Progenitor cell of endocrine pancreas (in vitro differentiated cells): ENCODE measurements at places on chromosomes 13 and 19.

DNA sequence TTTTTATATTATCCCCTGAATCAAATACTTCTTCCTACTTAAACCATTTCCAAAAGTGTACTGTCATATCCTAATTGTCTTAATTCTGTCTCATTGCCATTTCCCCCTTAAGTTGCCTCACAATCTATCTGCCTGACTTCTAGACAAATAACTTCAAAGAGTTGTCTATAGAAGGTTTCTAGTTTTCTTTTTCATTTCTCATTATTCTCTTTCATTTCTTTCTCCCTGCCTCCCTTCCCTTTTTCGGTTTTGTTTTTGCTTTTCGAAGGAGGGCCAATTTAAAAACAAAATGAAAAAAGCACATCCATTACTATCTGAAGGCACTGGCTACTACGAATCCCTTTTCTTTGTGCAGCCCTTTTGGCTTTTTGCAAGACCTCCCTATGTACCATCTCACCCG lies 367.2 kb downstream of the DNAJC15 start:
- no peak for DNase-seq

DNA sequence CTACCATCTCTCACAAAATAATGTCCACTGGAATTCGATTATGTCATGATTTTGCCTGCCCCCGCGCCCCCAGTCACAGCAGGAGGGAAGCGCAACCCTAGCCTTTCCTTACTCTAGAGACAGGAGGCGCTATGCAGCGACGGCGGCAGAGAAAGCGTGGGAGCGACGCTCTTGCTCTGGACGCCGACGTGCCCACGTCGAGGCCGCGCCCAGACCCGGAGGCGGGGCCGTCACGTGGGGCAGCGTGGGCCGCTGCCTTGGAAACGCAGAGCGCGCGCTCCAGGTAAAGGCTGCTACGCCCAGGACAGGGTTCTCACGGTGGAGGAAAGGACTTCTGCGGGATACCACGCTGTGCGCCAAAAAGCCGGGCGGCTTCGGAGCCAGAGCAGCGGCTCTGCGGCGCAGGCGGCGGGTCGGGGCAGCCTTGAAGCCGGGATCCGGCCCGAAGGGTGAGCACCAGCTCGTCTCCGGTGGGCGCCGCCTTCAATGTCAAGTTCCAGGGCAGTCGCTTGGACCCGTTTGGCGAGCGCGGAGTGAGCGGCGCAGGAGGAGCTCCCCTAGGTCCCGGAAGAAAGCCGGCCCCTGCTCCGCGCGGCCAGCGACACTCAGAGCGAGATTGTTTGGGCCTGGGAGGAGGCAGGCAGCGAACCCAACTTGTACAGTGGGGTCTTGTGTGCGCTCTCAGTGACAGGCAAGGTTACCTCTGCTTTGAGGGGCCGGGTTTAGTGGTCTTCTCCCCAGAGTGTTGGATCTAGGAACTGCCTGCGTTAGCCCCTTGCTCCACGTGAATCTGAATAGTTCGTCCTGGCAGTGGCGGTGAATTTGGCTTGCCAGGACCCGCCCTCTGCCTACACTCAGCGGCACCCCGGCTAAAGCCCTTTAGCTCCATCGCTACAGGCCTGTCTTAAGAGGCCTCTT lies 121.7 kb downstream of the MRPL57 start:
- DNase-seq = peak; percentile 76

GRCh38 chr13:101473458-101473857 lies 21.0 kb downstream of the ITGBL1 start:
- DNase-seq = no peak

DNA sequence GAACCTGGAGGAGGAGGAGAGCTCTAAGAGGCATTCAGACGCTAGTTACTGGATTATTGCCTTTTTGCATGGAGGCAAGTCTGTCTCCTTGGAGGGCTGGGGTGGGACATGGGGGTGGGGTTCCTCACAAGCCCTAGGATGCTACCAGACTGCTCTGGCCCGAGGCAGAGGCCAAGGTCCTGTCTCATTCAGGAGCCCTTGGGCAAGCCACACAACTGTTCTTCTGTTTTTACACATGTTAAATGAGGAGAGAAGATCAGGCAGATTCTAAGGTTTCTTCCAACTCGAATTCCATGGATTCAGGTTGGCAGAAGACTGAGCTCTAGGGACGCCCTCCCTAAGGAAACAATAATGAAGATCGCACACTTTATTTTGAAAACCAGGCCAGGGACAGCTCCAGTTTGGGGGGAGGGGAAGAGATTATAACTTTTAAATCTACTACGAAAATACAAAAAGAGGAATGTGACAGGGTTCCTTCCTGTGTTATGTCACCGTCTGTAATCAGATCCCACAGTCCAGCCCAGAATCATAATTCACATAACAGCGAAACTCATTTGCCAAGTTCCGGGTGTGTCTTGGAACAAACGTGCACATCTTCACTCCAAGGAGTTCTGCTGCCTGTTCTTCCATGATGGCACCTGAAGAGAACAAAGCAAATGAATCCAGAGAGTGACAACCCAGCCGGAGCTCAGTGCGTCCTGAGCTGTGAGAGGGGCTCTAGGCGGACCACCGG lies 25.2 kb downstream of the IL17D start:
- DNase-seq = no peak

DNA sequence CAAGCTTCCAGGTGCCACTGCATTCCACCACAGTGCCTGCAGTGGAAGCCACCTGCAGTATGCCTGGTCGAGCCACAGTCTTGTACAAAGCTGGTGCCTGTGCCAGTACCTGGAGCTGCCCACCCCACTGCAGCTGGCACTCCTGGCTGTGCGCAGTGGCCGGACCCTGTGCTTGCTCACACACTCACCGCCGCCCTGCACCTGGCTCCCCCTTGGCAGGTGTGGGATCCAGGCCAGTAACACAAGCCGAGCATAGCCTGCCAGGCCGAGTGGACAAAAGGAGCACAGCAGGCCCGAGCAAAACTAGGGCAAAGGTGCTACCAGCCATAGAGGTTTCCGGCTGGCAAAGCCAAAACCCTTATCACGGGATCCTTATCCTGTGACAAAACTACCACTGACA lies 18.5 kb downstream of the UGGT2 start:
- no peak for DNase-seq

DNA sequence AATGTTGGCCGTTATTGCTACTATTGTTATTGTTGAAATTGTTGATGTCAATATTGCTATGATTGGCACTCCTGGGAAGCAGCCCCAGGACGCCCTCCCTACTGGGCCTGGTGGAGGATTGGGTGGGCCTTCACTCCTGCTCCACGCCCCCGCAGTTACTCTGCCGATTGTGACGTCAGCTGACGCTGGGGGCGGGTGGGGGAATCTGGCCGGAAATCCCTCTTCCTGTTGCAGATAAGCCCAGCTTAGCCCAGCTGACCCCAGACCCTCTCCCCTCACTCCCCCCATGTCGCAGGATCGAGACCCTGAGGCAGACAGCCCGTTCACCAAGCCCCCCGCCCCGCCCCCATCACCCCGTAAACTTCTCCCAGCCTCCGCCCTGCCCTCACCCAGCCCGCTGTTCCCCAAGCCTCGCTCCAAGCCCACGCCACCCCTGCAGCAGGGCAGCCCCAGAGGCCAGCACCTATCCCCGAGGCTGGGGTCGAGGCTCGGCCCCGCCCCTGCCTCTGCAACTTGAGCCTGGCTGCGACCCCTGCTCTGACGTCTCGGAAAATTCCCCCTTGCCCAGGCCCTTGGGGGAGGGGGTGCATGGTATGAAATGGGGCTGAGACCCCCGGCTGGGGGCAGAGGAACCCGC lies at the start of gene ETV2:
Gene ETV2, plus strand, starts transcription at position 231 of the 637 bp plus-strand sequence. CDS start 716 bp downstream, outside the sequence.
- DNase-seq = no peak

GRCh38 chr19:19372656-19373416 lies 32.6 kb upstream of the GATAD2A start:
- DNase-seq = no peak

DNA sequence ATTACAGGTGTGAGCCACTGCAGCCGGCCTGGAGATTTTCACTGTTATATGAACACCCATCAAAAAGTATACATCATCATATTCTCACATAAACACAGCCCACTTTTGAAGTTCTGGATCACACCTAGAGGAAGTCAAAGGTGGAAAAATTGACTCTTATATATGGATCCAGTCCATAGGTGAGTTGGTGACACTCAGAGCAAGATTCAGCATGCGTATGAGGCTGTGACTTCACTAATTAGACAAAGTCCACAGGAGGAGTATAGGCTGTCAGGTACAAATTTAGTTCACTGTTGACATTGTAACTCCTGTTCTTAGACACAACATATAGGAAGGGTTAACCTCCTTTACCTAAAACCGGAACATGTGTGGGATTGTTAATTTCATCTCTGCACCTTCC lies 31.4 kb upstream of the ZNF254 start:
- DNase-seq = no peak
